Activated CD4-positive, alpha-beta T cell treated with anti-CD3 and anti-CD28 coated beads, Interleukin-2, amount 50 U/mL, for 16 hours (primary cell): ENCODE measurements at places on chromosomes 11 and 22.

GRCh38 chr11:113626736-113627135, 79.4 kb downstream of the TMPRSS5 start:
- DNase-seq: no peak

- no peak for DNase-seq
Measured at GRCh38 chr11:119738059-119738439, 9.0 kb upstream of the NECTIN1 start.

DNA sequence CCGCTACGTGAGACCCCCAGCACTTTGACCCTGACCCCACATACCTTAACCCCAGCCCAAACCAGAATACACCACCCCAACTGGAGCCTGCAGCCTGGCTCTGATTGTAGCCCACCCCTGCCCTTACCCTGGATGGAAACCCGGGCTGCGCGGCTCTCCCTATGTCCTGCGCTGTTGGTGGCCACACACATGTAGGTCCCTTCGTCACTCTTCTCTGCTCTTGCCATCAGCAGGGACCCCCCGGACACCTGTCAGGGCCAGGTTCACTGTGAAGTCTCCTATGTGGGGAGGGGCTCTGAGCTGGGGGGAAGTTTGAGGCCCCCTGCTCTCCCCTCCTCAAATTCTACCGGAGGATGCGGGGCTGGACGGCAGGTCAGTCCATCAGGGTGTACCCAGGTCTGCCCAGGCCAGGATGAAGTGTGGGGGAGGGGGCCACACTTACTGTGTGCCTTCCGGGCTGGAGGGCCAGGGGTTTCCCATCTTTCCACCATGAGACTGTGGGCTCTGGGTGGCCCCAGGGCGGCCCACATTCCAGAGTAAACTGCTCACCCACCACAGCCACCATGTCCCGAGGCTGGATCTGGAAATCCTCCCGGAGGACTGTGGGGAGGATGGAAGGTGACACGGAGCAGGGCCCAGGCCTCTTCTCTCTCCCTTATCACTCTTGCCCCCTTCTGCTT, 1.5 kb downstream of the ROBO4 start:
- no peak for DNase-seq

- DNase-seq: no peak
Measured at GRCh38 chr11:12653729-12654128, 20.5 kb upstream of the TEAD1 start.
